ENCODE measurements at places on chromosomes 1 and 21.
A peak's percentile ranks its signal among the peaks of the same experiment; 100 is the strongest.

DNA sequence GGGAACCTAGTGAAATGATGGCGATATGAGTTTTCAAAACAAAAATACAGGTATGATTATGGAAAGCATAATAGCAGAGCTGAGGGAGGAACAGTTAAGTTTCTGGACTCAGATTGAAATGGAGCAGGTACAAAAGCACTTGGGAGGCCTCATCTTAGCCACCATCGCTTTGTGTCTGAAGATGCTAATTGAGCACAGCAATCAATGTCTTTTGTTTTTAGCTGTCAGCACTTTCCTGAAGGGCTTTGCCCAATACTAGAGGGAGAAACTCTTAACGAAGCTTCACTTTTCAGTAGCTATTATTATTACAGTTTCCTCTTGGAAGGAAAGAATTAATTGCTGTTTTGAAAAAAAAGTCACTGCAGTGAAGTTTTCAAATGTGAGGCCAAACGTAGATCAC lies 348.7 kb downstream of the RWDD3 start:
- no peak for DNase-seq

GRCh38 chr1:224592636-224593582 lies 23.2 kb upstream of the CNIH3 start:
- DNase-seq = no peak

DNA sequence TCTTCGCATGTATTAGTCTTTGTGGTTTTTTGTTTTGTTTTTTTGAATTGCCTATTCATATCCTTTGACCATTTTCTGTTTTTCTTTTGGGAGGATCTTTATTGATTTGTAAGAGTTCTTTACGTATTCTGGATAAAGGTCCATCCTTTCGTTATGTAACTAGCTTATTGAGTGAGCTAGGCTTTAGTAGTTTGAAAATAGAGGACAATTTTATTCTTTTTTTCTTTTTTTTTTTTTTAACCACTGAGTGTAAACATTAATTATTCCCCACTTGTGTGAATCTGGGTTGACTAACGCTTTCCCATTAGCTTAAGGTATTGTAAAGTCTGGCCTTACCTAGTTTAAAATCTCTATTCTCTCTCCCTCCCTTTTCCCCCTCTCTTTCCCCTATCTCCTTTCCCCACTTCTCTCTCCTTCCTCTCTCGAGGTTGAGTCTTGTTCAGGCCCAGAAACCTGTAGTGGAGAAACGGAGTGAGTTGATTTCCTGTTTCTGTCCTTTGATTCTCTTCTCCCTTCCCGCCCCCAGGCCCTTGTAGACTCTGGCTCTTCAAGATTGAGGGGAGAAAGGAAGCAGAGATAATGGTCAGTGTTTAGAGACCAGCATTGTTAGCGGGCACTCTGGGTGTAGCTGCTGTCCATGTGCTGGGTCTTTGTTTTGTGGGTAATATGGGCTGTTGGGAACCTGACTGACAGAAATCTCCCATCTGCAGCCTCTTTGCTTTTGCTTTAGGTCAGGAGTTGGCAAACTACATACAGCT lies 1.5 kb downstream of the MORC3 start:
- DNase-seq = peak; percentile 34

DNA sequence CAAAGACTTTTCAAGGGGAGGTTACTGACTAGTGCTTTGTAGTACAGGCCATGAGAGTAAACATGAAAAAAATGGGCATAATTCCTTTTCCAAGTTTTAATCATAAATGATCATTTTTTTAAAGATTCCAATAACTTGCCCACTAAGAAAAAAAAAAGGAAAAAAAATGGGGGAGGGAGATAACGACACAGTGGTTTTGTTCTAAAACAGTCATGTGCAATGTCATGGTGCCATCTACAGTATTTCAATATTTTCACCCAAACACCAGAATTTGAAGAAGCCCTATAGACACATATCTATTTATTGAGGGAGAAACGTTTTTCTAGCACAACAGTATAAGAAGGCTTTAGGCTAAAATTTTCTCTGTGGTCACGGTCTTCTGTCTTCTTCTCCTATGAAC lies 250.2 kb downstream of the LTN1 start:
- DNase-seq = no peak

GRCh38 chr1:184118046-184118445 lies 66.5 kb downstream of the TSEN15 start:
- no peak for DNase-seq

DNA sequence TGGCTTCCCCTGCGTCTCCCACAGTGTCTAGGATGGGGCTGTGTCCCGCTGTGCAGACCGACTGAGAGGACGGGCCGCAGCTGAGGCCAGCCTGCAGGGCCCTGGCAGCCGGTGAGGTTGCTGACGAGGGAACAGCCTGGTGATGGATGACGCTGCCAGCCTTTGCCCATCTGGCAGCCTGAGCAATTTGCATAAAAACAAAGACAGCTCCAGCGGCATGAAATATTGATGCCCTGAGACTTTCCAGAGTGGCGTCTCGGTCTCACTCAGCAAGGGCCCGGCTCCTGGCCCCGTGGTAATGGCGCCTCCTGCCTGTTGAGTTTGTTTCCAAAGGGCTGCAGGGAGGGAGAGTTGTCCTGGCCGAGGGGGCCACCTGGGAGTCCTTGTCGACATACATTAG lies 19.1 kb upstream of the KCNA10 start:
- DNase-seq = no peak

GRCh38 chr1:27116232-27116631 lies 38.7 kb downstream of the SLC9A1 start:
- DNase-seq = no peak

DNA sequence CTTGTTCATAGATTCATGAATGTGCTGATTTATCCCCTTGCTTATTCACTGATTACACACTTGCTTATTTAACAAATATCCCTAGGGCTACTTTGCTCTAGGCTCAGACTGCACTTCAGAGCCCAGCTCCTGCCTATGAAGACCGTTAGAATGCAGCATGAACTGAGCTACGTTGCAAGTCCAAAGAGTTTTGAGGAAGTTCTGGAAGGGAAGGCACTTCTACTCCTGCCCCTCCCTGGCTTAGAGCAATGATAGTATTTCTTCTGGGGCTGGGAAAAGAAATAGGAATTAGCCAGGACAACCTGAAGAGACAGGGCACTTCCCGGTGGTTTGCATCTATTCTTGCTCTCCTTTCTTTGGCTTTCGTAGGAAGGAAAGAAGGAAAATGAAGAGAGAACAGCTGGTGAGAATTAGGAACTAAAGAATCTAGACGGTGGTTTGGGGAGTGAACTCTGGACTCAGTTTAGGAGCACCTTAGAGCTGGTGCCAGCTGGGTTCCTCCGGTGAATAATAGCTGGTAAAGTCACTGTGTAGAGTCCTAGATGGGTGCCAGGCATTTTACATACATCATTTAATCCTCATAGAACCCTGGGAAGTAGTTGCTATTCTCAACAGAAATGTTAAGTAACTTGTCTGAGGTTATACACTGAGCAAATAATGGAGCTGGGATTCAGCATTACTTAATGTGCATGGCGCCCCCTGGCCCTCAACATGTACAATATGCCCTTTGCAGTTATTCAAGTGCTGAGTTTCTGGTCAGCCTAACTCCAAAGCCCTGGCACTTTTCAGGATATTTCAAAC lies 65.9 kb downstream of the NDUFS5 start:
- peak; percentile 43 for DNase-seq

- DNase-seq = no peak
Observed at GRCh38 chr1:43933386-43934100, at the start of gene ARTN. Gene ARTN, plus strand, starts transcription at chr1:43933801. Its CDS starts 1,856 bp downstream, at chr1:43935657.

GRCh38 chr21:34203851-34204420 lies 130.6 kb downstream of the MRPS6 start:
- DNase-seq = no peak

GRCh38 chr21:32613436-32614043 lies 1.4 kb upstream of the CFAP298 start:
- no peak for DNase-seq

DNA sequence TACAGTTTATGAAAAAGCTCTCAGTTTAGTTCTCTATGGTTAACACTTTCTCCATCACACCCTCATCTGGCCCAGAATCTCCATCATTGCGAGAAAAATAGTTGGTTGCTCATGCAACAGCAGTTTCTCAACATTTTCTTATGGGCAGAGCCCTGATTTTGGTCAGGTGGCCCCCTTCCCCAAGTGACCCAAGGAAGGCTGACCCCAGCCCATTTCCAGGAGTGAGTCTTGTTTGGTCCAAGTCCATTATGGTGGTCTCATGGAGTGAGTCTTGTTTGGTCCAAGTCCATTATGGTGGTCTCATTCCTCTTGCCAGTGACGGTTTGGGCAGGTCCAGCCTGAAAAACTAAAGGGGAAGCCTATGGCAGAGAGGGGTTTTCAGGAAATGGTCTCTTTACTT lies 1.5 kb upstream of the TRIM62 start:
- DNase-seq = no peak

- no peak for DNase-seq
Observed at GRCh38 chr1:36320291-36320761, 3.1 kb downstream of the EVA1B start.

DNA sequence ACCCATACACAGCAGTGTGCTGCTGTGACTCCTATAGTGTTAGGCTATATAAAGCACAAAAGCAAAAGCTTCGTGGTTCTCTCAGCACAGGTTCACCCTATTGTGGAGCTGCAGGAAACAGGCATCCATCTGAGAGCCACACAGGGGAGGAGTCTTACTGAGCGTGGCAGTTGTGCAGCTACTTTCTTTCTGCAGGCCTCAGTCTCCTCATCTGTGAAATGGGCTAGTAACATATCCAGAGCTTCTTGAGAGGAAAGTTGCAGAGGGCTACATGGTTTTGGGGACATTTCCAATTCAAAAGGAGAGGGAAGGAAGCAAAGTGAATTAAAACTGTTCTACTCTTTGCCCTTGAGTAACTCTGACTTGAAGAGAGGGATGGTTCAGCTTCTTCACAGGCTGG lies 142.0 kb downstream of the FOXD2 start:
- DNase-seq = no peak

GRCh38 chr1:234734412-234734835 lies 124.4 kb upstream of the IRF2BP2 start:
- DNase-seq = no peak

GRCh38 chr1:41740630-41741239 lies 178.0 kb downstream of the HIVEP3 start:
- DNase-seq = peak; percentile 82

DNA sequence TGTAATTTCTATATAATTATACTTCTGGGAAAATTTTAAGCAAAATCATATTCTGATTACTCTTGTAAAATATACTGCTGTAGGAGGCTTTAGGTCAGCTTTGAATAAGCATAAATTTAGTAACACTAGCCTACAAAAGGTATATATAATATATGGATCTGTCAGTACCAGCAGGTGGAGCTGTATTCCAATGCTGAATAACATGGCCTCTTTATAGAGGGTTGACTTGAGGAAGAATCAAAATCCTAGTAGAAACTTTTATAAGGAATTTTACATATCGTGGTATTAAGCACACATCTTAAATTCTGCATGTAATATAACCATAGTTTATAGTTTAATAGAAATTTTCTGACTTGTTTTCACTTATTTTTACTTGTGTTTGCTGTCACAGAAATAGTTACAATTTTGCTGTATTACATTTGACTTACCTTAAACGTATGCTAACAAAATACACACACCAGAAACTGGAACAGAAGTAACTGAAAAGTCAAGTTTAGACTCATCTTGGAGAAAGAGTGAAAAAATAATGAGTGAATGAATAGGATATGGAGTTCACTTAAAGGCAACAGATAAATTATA lies 79.3 kb downstream of the HMCN1 start:
- DNase-seq = peak; percentile 34

DNA sequence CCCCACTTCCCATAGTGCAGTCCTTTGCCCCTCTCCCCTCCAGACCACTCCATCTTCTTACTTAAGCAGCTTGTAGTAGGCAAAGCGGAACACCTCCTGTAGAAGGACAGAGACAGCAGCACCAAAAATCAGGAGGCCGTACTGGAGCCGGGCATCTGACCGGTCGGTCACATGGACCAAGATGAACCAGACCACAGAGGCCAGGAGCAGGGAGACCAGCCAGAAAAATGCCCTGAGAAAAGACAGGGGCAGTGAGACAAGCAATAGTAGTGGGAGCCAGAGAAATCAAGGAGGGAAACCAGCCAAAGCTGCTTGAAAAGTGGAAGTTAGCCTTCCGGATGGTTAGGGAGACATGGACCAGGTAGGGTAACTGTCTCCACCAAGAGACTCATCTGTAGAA lies 920 bp downstream of the APH1A start:
- DNase-seq = no peak

DNA sequence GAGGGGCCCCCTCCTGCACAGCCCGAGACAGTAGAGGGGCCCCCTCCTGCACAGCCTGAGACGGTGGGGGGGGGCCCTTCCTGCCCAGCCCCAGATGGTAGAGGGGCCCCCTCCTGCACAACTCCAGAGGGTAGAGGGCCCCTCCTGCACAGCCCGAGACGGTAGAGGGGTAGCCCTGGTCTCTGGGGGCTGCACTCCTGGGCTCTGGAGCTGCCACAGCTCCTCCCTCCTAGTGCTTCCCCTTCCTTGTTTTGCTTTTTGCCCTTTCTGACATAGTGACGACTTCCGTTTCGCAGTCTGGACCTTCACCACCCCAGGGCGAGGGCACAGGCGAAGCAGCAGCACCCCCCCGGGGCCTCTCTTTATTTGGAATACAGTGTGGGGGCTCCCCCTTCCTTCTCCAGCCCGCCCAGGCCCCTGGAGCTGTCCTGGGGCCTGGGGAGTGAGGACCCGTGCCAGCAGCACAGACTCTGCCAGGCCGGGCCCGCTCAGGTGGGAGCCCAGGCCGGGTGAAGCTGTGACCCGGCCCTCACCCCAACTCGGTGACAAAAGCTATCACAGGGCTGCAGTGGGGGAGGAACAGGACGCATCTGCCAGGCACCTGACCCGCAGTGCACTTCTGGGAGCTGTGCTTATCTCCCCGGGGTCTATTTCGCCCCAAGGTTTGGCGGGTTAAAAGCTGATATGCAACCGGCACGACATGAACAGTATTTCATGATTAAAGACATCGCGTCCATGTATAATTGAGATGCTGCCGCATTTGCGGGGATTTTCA lies 1.1 kb upstream of the PRXL2B start:
- peak; percentile 82 for DNase-seq

DNA sequence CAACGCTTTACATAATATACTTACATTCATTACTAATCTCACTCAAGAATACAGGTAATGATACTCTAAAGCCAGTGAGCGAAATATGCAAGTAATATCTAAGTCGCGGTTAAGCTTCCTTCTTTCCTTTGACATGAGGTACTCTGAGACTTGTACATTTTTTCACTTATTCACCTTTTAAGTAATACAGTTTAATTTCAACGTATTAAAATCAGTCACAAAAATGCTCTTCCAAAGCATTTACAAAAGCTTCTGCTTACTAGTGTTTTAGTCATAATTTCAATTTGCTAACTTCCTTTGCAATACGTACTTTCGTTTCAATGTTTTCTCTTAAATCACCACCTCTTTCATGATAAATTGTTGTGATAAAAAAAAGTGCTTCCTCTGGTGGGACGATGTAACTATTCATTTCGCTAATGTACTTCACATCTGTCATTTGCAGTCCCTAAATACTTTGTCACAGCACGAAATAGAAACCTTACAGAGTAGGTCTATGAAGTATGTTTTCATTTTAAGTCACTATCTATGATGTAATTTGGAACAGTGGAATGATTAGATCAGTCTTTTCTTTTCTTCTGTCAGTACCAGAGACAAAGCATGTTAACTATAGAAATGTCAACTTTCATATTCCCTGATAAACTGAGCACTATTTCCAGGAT lies 34.0 kb upstream of the ADGRL4 start:
- DNase-seq = peak; percentile 79

GRCh38 chr1:226872437-226872836 lies 2.0 kb downstream of the PSEN2 start:
- DNase-seq = no peak

- no peak for DNase-seq
Observed at GRCh38 chr1:226400519-226401354, 7.2 kb downstream of the PARP1 start.

GRCh38 chr21:46100020-46100419 lies 2.1 kb downstream of the COL6A2 start:
- DNase-seq = no peak

Measured in activated CD4-positive, alpha-beta T cell treated with anti-CD3 and anti-CD28 coated beads, Interleukin-10, Interleukin-2, amounts not matched to agents 100 ng/mL and 50 ng/mL, durations not matched to agents 16 hours and 8 hours (primary cell).